Suppressor macrophage treated with lipopolysaccharide for 1 hour (primary cell): ENCODE measurements at places on chromosomes 5 and 9.

DNA sequence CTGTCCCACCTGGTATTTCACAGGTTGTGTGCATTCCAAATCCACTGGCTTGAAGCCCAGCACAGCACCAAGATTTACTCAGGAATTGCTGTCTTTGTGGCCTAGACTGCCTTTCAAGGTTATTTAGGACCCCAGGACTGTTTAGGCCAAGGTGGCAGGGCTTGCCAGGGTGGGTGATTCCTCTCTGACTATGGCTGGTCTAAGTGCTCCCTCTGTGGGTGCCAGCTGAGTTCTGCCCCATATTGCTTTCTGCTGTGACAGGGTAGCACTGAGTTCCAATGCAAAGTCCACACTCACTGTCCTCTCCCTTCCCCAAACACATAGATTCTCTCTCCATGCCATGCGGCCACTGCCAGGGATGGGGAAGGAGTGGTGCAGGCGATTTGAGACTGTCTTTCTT lies 318.2 kb downstream of the EFNA5 start:
- DNase-seq: no peak

DNA sequence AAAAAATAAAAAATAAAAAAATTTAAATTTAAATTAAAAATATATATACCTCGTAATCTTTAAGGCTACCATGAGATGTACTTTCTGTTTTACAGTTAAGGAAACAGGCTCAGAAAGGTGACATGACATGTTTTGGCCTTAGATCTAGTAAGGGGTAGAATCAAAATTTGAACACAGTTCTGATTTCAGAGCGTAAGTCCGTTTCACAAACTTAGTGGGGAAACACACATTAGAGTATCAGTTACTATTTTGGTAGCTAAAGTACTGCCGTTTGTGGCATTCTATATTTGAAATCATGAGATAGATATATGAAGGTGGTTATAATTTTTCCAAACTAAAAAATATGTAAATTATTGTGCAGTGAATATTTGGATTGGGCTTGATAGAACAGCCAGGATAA lies 186.2 kb downstream of the DENND1A start:
- DNase-seq: no peak

GRCh38 chr5:66143473-66144073 lies 527 bp upstream of the SREK1 start:
- no peak for DNase-seq

DNA sequence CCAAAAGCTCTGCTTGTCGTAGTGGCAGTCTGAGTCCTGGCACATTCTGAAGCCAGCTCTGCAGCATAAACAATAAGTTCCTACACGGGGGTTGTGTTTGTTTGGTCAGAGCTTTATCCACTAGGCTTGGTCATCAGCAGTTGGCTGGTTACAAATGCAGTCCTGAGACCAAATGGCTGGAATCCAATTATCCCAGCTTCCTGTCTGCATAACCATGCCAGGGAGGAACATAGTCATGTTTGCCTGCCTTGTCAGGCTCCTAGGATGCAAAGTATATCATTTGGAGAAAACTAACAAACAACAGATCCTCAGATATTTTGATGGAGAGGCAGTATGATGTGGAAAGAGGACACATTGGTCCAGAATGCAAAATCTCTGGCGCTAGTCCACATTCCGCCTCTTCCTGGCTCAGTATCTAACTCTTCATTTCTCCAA lies 85.8 kb downstream of the FBXO38 start:
- no peak for DNase-seq

GRCh38 chr9:35944841-35945240 lies 13.1 kb downstream of the OR2S2 start:
- no peak for DNase-seq

DNA sequence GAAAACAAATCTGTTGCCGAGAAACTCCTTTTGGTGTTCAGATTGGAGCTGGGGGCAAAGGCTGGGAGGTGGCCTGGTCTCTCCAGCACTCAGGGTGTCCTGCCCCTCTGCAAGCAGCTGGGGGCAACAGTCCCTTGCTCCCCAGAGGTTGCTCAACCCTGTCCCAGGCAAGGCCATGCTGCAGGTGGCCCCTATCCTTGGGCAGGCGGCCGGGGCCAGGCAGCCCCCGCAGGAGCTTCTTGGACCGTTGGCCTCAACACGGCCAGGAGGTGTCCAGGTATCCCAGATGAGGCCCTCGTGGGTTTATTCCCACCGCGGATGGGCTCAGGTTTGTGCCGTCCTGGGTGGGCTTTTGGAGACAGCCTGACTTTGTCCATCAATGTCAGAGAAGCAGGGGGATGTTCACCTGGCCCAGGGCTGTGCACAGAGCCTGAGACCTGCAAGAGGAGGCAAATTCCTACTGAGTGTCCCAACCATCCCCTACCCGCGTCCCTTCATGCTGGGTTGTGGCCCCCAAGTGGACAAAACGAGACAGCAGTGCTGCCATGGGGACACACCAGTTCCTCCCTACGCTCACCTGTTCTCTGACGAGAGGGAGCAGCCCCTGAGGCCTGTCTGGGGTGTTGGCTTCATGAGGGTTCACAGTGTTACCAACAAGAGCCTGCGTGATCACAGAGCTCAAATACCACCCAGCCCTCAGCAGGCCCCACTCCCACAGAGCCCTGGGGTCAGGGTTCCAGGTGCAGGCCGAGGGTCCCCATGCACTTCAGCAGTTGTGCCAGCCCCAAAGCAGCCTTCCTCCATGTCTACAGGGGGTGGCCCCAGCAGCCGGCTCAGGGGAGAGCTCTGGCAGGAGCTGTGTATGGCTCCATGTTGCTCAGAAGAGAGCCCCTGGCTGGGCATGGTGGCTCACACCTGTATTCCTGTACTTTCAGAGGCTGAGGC lies 9.5 kb upstream of the CCDC187 start:
- no peak for DNase-seq

- DNase-seq: no peak
Observed at GRCh38 chr9:16679327-16679821, 191.1 kb downstream of the BNC2 start.

GRCh38 chr5:23648656-23649055 lies 141.2 kb downstream of the PRDM9 start:
- no peak for DNase-seq

DNA sequence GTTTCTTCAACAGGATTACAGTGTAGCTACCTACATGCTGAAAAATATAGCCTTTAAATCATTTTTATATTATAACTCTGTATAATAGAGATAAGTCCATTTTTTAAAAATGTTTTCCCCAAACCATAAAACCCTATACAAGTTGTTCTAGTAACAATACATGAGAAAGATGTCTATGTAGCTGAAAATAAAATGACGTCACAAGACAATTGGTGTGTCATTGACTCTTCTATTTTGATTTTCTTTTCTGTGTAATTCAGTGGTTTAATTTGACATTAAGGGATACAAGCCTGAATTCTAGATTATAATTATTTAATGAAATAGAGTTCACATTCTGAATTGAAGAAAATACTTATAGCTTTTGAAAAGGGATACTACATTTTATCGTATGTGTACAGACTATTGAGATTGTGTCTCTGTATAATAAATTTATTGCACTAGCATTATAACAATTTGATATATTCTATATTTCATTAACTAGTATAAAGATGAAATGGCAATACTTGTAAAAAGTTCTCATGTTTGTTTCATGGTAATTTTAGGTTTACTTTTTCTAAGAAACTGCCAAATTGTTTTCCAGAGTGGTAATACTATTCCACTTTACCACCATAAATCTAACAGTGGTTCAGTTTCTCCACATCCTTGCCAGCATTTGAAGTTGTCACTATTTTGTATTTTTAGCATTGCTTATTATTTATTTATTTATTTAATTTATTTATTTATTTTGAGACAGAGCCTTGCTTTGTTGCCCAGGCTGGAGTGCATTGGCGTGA lies 18.7 kb downstream of the ANXA1 start:
- no peak for DNase-seq

GRCh38 chr9:131688377-131688776 lies 51.5 kb downstream of the RAPGEF1 start:
- DNase-seq: no peak

- no peak for DNase-seq
Observed at GRCh38 chr5:166595274-166595951, 1696.0 kb upstream of the WWC1 start.

DNA sequence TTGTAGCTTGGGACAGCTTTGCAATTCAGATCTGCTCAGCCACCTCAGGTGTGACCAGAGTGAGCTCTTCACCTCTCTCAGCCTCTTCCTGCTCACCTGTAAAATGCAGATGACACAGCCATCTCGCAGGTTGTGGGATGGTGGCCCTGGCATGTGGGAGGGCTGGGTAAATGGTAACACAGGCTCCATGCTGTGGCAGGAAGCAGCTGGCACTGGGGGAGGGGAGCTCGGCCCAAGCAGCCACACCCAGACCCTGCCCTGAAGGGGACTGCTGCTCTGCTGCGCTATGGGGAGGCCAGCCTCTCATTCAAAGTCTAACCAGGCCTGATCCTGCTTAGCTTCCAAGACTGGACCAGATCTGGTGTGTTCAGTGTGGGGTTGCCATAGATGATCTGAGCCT lies 24.1 kb downstream of the PHF2 start:
- no peak for DNase-seq

DNA sequence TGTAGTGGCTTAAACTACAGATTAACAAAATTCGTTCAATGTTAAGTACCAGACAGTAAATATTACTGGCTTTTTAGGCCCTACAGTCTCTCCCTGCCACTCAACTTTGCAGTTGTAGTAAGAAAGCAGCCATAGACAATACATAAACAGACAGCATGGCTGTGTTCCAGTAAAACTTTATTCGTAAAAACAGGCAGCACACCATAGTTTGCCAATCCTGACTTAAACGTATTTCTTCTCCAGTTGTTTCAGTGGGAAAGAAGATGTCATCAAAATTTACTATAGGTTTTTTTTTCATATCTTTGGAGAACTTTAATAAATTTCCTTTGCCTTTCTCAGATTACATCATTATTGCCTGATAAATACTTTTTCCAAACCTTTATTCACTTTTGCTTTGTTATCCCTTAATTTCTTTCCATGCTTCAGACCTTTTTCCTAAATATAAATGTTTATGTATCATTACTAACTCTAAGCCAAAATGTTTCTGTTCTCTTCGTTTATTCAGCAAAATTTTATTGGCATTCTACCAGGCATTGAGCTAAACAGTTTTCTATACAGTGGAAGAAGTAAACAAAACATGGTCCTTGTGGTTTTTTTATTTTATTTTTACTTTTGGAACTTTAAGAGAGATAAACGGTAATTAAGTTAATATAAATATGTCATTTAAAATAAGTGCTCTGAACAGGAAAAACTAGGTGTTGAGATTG lies 64.5 kb downstream of the SLF1 start:
- no peak for DNase-seq

DNA sequence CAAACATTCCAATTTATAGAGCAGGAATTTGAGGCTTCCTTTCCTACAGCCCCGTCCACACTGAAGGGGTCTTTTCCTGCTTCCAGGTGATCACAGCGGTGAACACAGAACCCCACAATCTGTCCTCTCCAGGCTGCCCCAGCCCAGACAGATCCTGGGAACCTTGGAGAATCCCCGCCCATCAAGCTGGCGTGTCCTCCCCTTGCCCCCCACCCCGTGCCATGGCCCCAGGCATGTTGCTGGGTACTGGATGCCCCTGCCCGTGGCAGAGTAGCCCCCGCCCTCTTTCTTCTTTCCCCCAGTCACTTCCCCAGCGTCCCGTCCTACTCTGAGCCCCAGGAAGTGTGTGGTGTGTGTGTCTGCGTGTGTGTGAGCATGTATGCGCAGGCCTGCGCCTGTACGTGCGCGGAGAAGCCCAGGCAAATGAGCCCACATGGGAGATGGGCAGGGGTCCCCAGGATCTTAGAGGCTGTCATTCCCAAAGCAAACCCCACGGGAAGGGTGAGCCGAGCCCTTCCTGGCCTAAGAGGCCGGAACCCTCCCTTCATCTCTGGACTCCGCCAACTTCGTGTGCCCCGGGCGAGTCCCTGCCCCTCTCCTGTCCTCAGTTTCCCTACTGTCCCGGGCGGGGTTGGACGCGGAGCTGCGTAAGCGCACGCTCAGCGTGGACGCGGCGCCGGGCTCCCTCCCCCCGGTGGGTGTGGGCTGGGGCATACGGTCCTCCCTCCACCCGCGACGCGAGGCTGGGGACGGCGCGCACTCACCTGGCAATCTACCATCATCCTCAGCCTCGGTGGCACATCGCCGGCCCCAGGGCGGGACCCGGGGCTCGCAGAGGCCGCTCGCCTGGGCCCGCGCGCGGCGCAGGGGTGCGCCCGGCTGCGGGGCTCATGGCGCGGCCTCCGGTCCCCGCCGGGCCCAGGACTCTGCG lies 15.2 kb downstream of the GBGT1 start:
- DNase-seq: peak; percentile 55

DNA sequence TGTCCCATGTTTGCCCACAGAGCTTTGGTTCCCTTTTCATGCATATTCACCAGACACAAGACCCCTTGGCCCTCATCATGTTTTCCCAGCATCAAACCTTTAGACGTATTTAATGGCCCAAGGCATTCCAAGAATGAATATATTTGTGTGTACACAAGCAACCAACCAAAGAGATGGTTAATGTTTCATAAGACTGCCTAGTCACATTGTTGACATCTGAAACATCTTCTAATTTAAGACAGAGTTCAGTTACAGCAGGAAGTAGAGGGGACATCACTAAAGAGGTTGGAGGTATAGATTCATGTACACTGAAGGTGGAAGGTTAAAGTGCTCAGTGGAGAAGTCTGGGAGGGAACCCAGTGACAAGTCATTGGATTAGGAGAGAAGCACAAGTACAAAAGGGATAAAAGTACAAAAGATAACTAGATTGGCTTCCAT lies 49.1 kb downstream of the SUSD1 start:
- no peak for DNase-seq

- DNase-seq: no peak
Observed at GRCh38 chr5:74198156-74198555, 442.4 kb downstream of the ENC1 start.

- DNase-seq: no peak
Observed at GRCh38 chr5:155451106-155451505, 437.6 kb downstream of the KIF4B start.

DNA sequence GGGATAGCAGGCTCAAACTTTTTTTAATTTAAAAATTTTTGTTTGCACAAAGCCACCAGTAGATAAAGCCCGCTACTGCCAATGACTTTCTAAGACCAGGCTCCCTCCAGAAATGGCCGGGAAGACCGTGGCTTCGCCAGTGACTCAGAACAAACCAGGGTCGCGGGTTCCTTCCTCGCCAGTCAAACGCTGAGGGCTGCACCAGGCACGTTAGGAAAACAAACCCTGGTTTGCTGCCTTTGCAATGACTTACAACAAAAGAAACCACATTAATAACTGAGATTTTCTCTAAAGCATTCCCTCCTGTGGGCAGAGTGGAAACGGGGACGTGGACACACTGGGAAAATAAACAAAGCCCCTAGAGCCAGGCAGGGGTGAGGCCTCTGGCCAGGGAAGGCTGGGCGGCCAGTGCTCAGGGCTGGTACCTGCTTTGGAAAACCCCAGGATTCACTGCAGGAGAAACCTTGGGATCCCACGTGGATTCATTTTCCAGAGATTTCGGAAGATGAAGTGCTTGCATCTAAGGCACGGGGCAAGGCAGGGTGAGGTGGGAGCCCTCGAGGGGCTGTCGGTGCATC lies 3.8 kb downstream of the PRRX2 start:
- no peak for DNase-seq
